ENCODE measurements at places on chromosomes 7 and 10.

- ATAC-seq = no peak
Observed at GRCh38 chr7:111677848-111678247, 115.6 kb upstream of the IMMP2L start.

GRCh38 chr7:128821724-128822123 is 8.5 kb upstream of the FLNC start:
- no peak for ATAC-seq

- peak; percentile 16 for ATAC-seq
Observed at GRCh38 chr7:116762971-116763370, 91.0 kb downstream of the MET start.

GRCh38 chr7:124059375-124059774 is 26.5 kb upstream of the TMEM229A start:
- ATAC-seq = no peak

- no peak for ATAC-seq
Observed at GRCh38 chr10:34341473-34341872, 473.6 kb downstream of the PARD3 start.

DNA sequence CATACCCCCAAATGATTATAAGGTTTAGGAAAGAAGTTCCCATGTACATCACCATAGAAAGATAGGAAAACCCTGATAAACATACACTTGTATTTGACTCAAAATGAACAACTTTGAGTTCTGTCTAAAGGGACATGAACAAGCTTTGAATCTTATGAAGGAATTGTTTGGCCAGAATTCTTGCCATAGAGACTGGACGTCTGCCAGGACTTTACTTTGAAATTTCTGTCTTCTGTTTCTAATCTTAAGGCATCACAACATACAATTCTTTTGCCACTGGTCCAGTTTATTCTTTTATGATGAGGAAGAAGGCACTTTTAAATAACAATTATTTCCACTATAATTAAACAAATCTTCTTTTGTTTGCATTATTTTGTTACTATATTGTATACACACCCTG is 26.2 kb upstream of the CYP26C1 start:
- no peak for ATAC-seq

DNA sequence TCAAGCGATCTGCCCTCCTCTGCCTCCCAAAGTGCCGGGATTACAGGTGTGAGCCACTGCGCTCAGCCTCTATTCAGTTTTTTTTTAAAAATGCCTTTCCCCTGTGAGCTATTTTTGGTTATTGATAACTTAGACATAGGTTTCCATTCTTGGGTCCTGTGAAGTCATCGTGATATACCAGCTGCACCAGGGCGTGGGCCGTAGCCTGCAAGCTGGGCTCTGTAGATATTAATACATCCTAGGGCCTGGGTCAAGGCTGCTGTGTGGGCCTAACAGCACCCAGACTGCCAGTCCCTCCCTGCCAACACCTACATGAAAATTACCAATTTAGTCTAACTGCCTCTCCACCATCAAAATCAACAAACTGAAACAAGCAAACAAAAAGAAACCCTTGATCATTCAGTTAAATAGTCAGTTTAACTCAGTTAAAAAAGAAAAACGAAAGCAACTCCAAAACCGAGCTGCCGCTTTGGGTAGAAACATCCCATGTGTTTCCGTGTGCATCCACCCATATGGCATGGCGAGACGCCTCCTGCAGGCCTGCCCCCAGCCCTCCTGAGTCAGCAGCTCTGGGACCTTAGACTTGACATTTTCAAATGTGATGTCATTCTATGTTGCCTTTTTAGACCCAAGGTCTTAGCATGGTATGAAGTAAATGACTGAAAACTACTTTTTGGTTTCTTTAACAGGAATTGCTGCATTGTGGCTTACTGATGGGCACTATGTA is 330.2 kb downstream of the GLRX3 start:
- ATAC-seq = no peak

DNA sequence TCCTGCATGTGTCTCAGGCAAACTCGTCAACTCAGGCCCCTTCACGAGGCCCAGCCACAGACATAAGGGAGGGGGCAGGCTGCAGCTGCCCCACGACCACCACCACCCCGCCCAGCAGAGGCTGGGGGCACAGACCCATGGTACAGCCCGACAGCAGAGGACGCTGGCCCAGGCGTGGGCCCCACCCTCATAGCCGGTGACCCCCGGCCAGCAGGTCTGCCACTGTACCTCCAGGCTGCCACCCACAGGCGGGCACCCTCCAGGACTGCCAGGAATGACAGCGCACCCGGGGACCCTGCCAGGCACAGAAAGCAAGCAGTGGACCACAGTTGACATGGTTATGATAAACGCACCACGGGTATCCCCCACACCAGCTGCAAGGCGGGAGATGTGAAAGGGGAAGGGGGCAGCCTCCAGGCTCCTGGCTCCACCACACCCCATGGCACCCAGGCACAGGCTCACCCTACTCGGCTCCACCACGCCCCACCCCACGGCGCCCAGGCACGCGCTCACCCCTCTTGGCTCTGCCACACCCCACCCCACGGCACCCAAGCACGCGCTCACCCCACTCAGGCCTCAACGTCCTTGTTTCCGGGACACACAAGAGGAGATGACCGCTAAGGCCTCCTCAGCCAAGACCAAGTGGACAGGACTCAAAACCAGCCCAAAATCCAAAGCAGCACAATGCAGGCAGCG is 135.9 kb downstream of the MAD1L1 start:
- ATAC-seq = no peak

DNA sequence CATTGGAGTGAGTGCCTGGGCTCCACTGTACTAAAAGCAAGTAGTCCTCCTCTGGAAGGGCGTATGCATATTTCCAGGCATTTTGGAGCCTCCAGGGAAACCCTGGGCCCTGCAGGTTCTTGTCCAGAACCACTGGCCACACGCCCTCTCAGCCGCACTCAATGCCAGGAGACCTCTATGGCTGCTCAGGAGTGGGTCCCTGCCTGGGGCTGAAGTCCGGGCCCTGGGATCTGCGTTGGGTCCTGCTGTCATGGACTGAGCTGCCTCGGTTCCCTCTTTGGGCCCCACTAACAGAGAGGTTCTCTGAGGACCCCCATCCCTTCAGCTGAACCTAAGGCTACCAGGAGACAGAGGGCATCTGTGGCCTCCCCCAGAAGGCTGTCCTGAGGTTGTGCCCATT is 58.3 kb downstream of the GRK5 start:
- no peak for ATAC-seq

GRCh38 chr7:79420464-79420863 is 33.0 kb downstream of the MAGI2 start:
- peak; percentile 99 for ATAC-seq

DNA sequence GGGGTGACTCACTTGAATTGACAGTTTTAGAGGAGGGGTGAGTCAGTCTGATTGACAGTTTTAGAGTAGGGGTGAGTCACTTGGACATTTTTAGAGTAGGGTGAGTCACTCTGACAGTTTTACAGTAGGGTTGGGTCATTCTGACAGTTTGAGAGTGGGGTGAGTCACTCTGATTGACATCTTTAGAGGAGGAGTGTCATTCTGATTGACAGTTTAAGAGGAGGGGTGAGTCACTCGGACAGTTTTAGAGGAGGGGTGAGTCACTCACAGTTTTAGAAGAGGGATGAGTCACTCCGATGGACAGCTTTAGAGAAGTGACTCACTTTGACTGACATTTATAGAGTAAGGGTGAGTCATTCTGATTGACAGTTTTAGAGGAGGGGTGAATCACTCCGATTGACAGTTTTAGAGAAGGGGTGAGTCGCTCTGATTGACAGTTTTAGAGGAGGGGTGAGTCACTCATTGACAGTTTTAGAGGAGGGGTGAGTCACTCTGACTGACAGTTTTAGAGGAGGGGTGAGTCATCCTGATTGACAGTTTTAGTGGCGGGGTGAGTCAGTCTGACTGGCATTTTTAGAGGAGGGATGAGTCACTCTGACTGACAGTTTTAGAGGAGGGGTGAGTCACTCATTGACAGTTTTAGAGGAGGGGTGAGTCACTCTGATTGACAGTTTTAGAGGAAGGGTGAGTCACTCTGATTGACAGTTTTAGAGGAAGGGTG is 595.9 kb downstream of the DNAJB6 start:
- no peak for ATAC-seq

DNA sequence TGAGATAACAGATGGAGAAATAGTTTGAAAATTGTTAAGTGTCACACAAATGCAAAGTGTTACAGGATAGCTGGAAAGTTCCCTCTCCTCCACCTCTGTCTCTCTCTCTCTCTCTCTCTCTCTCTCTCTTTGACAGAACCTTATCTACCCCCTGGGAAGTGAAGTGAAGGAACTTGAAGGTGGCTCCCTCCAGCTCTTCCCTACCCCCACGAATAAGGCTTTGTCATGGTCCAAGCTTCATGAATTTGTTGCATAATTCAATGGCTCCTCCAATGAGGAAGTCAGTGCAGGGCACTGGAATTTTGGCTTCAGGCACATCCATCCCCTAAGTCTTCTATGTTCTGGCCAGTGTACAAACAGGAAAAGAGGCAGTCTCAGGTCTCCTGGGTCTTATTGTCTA is 66.4 kb downstream of the CDHR3 start:
- ATAC-seq = peak; percentile 66

GRCh38 chr10:99506416-99506815 is 26.3 kb upstream of the NKX2-3 start:
- ATAC-seq = no peak

DNA sequence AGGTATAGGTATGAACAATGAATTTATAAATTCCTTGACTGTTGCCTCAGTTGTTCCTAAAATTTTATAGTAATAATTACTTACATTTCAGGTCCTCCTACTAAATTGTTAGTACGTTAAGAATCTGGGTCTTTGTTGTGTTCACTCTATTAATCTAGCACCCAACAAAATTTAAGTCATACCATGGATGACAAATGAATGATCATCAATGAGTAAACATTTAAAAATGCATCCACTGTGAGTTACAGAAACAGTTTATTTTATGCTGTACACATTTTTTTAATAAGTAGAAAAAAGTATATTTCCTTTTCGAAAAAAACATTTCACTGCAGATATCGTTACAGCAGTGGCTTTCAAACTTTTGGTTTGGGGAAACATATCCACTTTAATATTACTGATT is 265.2 kb downstream of the PCLO start:
- no peak for ATAC-seq

DNA sequence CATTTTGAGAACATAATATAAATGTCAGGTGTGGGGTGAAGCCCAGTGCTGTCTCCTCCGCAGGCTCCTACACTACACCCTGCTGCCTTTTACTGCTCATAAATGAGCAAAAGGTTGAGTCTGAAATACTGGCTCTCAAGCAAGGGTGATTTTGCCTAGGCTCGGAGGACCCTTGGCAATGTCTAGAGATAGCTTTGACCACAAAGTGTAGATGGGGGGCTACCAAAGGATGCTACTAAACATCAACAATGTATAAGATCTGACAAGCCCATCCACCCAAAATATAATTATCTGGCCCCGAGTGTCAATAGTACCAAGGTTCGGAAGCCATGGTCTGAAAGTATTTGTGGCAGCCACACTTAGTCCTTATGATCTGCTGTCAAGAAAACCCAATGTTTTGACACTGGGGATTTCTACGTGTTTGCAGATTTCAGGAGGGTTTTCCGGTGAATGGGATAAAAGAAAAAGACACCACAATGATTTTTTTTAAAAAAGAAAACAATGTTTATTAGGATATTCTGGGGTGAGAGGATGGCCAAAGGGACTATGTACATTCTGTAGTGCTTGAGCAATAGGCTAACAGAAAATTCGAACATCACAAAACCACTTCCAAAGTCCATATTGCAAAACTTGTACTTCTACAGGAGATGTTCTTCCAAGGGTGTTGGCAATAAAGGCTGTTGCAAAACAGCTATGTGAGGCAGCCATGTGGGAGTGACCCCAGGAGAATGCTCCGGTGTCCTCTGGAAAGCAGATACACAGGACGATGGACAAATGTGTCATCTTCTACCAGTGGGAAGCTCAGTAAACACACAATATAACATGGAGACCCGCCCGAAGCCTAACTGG is 216.3 kb downstream of the GFRA1 start:
- no peak for ATAC-seq

DNA sequence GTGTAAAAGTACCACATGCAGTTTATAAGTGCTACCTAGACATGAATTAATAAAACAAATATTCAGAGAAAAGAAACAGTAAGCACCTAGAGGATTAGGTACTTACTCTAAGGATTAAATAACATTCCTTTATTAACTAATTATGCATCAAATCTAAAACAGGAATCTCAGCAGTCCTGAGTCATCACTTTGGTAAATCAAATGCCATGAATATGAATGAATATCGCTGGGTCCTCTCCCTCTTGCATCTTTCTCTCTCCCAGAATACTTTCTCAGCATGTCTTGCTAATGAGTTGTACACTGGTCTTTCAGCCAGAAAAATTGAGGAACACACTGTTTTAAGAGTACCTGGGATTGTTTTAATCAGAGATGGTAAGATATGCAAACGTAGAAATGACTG is 225.5 kb upstream of the NFE2L3 start:
- peak; percentile 70 for ATAC-seq

DNA sequence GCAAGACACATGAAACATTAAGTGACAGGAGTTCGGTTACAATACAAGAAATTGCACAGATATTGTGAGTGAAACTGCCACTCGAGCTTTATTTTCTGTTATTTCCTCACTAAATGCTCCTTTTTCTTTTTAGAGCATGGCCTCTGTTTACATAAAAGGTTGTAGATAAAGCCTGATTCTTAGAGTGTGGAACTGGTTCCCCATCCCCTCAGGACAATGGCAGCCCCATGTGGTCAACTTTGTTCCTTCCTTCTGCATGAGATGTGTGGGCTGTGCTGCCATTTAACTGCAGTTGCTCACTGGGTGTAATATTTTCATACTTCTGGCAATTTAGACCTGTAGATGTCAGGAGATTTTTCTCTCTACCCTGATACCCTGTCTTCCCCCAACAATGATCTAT is 70.2 kb downstream of the LRGUK start:
- ATAC-seq = no peak

- ATAC-seq = no peak
Observed at GRCh38 chr7:141013345-141013715, 1.4 kb downstream of the MRPS33 start.

DNA sequence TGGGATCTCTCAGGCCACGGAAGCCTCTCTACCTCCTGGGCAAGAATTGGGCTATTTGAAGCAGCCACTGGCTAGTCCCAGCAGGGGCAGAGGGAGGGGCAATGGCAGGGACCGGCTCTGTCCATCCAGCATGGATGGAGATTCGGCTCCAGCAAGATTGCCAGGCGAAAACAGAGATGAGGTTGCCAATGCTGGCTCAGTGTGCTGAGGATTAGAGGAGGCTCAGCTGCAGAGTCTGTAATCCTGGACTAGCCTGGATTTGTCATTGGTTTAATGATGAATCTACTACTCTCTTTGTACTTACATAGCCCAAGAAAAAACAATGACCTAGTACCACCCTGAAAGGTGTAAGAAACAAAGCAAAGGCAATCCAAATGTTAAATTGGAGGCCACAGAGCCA is 112.2 kb upstream of the PDCD4 start:
- no peak for ATAC-seq

DNA sequence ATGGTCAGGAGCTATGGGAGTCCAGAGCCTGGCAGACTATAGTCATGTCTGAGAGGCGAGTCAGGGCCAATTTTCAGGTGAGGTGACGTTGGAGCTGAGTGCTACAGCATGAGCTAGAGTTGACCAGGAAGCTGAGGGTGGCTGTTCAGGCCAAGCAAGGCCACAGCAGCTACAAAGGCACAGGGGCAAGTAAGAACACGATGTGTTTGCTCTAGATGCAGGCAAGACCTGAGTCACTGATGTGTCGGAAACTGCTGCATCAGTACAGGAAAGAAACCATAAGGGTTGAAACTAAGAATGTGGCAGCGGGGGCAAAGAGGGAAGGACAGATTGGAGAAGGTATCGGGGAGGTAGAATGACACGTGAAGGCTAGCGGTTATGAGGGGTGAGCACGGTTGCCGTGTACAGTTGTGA is 11.8 kb upstream of the RRP12 start:
- ATAC-seq = no peak

- no peak for ATAC-seq
Observed at GRCh38 chr7:129780974-129781927, 169.7 kb downstream of the NRF1 start.

Measured in motor neuron (in vitro differentiated cells).